ENCODE measurements at places on chromosomes 6 and 20. TPM values are rescaled to one million over a fixed set of nuclear protein-coding genes. Genes with fewer than 3 reads are reported as not detected.

PNLDC1 gene
- not detected for total RNA-seq

MTG2 gene
- 13.9 TPM for total RNA-seq

GTSF1L gene
- not detected for total RNA-seq

TNXB gene
- 10.1 TPM for total RNA-seq

PAX1 gene
- not detected for total RNA-seq
